ENCODE measurements at places on chromosomes 16 and 17.

- DNase-seq: no peak
Measured at GRCh38 chr16:48432136-48432535, 46.9 kb upstream of the SIAH1 start.

DNA sequence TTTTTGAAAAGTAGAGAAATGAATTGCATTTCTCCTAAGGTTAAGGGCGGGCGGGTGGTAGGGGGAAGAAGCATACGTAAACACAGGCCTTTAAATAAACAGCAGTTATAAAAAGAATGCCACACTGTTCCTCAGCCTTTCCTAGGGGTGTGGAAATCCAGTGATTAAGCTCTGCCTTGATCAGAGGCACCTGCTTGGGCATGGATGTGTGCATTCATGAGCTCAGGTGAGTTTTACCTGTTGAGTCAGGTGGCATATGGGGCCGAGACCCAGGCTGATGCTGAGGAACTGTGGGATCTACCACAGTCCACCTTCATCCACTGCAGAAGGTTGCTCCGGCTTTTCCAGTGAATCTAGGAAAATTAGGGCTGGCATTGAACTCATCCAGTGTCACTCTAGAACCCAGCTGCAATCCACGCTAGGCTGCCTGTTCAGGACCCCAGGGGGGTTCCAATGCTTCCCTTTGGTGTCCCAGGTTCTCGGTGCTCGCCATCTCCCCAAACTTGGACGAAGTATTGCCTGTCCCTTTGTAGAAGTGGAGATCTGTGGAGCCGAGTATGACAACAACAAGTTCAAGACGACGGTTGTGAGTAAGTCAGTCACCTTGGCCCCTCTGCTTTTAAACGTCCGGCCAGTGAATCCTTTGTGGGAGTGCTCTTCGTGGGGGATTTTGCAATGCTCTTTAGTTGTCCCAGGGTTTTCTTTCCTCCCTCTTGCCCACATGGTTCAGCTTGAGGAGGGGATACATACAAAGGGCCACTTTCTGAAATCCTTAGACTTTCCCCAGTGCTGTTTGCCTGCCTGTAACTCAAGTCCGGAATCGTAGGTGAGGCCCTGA lies 72.7 kb downstream of the SDR42E1 start:
- no peak for DNase-seq

- DNase-seq: no peak
Measured at GRCh38 chr16:57781741-57782606, 20.3 kb downstream of the KIFC3 start.

DNA sequence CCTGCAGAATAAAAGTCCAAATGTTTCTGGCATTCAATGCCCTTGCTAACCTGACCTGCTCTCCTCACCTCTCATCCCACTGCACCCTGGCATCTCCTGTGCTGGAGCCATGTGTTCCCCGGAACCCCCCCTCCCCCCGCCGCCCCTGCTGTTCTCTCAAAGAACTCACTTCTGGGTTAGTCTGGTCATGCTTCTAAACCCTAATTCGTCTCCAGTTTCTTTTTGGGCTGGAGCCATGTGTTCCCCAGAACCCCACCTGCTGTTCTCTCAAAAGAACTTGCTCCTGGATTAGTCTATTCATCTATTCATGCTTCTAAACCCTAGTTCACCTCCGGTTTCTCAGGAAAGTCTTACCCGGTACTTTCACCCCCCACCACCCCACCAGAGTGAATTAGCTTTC lies 808 bp upstream of the ALOX15 start:
- no peak for DNase-seq

DNA sequence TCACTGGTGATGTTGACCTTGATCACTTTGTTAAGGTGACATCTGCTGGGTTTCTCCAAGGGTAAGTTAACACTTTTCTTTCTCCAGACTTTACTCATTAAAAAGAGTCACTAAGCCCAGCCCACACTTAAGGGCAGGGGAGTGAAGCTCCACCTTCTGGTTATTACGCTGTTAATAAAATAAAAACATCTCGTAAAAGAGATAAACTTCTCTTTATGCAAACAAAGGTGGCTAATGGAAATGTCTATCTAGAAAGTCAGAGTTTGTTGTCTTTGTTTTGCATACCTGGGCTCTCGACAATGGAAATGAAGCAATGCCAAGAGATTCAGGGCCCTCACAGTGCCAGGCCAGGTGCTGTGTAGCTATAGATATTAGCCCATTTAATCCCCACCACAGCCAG lies 134.4 kb downstream of the ZFHX3 start:
- no peak for DNase-seq

DNA sequence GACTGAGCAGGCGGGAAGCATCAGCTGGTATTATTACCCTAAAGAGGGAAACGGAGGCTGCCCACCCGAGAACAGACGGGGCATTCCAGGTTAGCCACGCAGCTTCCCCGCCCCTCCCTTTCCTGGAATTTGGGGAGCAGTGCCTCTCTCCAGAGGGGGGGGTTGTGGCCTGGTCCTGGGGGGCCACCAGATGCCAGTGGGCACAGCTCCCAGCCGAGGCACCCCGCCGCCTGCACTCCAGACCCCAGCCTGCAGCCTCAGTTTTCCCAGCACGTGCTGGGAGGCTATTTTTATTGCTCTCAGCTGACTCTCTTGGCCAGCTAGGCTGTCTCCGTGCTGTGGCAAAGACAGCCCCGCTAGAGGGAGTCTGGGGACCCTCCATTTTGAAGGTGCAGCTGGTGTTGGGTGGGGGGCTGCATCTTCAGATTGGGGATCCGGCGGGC lies 62.7 kb upstream of the GSE1 start:
- no peak for DNase-seq

- no peak for DNase-seq
Measured at GRCh38 chr17:80640366-80641084, 95.9 kb downstream of the RPTOR start.

GRCh38 chr16:55328611-55329569 lies 4.9 kb downstream of the IRX6 start:
- DNase-seq: no peak

GRCh38 chr17:63279498-63280230 lies 166.4 kb downstream of the CYB561 start:
- DNase-seq: no peak

DNA sequence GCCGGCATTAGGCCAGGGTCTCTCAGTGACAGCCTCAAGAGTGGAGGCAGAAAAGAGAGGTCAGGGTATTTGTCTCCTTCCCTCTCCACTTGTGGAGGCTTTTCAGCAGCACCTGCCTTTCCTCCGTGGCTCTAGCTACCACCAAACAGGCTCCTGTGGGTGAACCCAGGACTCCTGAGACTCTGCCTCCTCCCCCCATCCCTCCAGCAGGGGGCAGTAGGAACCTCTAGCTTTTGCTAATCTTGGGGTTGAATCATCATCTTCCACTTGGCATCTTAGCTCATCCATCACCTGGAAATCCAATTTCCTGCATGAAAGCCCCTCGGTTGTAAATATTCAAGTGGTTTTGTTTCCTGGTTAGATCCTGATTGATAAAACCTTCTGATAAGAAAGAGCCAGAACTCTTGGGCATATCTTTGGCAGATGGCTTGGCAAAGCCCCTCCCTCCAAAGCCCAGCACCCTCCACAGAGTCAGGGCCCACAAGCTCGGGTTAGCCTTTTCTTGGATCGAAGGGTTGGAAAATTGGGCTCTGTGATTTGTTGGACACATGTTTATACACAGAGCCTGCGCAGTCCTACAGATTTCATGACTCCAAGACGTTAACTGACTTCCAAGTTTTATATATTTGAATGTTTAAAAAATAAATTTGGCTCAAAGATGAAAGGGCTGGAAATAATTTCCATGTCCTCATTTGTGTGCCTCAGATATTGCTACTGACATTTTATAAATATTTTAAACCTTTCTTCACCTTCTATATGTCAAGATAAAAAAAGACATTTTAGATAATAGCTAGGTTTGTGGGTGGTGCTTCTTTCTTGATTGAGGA lies 322.1 kb downstream of the MAP2K4 start:
- no peak for DNase-seq

DNA sequence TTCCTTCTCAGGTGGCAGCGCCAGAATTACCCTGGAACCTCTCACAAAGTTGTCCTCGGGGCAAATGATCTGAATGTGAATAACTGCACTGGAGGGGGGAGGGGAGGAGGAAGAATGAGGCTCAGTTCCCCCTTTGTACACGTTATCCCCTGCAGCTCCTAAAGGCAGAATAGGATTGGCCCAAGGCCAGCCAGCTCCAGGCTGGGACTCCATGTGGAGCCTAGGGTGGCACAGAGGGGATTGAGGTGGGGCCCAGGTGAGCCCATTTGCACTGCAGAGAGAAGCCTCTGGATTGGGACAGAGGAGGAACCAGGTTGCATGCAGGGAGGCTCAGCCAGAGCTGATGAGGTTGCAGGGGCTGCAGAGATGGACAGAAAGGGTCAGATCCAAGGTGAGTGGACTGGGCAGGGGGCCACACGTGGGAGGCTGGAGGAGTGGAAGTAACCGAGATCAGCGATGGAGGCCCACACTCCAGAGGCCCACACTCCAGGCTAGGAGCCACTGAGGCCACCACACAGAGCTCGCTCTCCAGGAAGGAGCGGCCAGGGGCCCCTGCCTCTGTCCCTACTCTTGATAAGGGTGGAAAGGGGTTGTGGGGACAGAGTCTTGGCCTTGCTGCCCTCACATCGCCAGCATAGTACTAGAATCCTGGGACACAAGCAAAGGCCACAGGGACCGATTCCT lies 78.6 kb downstream of the RBFOX3 start:
- DNase-seq: no peak

DNA sequence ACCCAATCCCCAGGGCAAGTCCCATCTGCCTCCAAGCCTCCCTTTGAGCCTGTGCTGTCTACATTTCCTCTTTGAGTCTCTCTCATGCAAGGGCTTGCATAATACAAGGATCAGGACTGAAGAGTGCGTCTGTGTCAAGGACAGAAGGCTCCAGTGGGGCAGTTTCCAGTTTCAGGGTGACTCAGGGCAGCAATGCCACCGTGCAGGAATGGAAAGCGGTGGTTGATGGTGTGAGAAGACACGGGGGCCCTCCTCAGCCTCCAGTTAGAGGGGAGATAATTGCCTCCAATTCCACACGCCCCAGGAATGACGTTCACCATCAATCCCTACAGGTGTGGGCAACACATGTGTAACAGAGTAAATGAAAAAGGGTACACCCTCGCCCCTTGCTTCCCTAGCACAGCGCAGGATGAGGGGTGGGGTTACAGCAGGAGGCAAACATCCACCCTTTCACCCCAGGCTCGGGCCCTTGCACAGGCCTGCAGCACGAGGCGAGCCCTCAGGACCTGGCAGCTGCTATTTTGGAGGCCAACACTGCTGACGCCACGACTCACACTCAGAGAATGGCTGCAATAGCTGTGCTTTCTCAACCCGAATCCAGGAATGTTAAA lies 24.8 kb upstream of the SLC25A19 start:
- DNase-seq: no peak

DNA sequence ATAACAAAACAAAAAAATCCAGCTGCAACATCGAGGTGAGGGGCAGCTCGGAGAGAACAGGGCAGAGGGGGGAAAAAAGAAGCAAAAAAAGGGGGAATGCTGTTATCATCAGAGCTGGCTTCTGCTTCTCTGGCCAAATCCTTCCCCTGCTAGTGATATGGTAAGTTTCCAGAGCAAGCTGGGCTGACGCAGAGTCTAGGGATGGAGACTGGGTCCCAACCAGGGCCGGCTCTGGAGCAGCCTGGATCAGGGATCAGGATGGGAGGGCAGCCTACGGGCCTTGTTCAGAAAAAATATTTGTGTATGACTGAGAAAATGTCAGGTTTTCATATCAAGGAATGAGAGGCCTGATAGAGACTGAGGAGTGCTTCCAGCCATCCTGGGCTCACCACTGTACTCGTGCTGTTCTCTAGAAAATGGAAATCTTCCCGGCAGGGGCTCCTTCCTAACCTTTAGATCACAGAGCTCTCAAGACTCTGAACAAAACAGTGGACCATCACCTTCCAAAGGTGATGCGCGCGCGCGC lies 726 bp upstream of the C1QTNF1 start:
- no peak for DNase-seq

DNA sequence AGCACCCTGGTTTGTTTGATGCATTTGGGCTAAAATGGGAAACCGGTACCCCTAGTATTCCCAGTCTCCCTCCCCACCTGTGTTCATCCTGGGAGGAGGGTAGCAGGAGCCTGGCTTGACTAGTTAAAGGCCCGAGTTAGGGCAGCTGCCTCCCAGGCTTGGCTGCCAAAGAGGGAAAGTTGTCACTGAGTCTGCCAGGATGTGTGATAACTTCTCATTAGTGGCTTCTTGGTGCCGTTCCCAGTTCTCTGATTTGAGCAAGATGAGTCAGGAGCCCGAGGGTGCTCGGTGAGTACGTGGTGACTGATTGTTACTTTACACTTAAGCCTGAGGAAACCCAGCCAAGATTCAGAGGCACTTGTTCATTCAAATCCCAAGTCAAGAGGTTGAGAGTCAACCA lies 2.5 kb downstream of the KRT32 start:
- no peak for DNase-seq

DNA sequence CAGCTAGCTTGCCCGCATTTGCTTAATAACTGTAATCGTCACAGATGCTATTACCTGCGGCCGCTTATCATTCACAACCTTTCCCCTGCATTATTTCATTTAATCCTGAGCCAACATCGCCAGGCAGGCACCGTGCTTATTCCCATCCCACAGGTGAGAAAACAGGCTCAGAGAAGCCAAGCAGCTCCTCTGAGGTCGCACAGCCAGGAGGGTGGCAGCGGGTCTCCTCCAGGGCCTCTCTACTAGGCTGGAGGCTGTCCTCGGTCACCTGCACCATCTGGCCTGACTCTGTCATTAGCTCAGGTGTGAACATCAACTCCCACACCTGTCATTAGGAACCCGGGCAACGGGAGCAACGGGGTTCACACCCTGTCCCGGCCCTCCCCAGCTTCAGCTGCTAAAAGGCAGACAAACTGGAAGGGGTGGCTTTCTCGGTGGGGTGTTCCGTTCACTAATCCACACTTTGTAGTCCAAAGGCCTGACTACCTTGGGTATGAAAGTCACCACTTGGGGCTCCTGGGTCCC lies 3.0 kb downstream of the PPL start:
- DNase-seq: no peak

GRCh38 chr17:39174920-39175694 lies 9.1 kb upstream of the ARL5C start:
- peak; percentile 77 for DNase-seq

DNA sequence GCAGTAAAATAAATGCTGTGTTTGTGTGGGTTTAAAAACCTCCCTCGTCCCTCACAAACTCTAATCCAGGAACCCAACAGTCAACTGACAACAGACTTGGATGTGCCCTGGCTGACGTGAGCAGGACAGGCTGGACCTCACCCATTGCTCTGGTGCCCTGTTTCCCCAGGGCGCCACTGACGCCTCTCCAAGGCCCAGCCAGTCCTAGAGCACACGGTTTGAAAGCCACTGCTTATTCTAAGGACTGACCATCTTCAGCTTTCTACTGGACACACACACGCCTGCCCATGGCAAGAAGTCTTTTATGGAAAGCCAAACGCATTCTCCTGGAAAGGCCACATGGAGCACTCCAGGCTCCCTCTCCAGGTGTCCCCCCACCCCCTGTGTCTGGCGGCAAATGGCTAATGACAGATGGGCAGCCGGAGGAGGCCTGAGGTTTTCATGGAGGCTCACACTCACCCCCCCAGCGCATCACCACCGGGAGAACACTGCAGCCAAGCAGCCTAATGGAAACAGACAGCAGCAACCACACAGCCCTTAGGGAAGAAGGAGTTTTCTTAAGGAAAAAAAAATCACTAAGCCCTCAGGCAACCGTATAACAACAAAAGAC lies 319.2 kb downstream of the SOX9 start:
- DNase-seq: no peak

Measured in activated naive CD4-positive, alpha-beta T cell treated with anti-CD3 and anti-CD28 coated beads, Interleukin-2, amount 50 U/mL, for 16 hours (primary cell).